ENCODE measurements at places on chromosomes 5 and 9. TPM values are rescaled to one million over a fixed set of nuclear protein-coding genes. Genes with fewer than 3 reads are reported as not detected.

Gene TEX48
- total RNA-seq: not detected

Gene QRFP
- not detected for total RNA-seq

Gene GABRA1
- total RNA-seq: not detected

Gene GABBR2
- total RNA-seq: 0.41 TPM

Gene CRB2
- 0.72 TPM for total RNA-seq

Gene SLC25A2
- total RNA-seq: not detected

Gene SPINK5
- 31.5 TPM for total RNA-seq

Gene BRINP1
- total RNA-seq: 0.31 TPM

Gene PPP3R2
- not detected for total RNA-seq

Gene TMEFF1
- 3.0 TPM for total RNA-seq

Gene SELENOP
- 185 TPM for total RNA-seq

Gene OR1N2
- not detected for total RNA-seq

Gene TICAM2
- 4.0 TPM for total RNA-seq

Gene PCSK5
- 35.1 TPM for total RNA-seq

Gene FBLL1
- 6.9 TPM for total RNA-seq

Gene DIPK1B
- total RNA-seq: 18.3 TPM

Gene FOXD4
- not detected for total RNA-seq

Gene HTR1A
- total RNA-seq: not detected
